ENCODE measurements at places on chromosomes 16 and 17.
A peak's percentile ranks its signal among the peaks of the same experiment; 100 is the strongest.

DNA sequence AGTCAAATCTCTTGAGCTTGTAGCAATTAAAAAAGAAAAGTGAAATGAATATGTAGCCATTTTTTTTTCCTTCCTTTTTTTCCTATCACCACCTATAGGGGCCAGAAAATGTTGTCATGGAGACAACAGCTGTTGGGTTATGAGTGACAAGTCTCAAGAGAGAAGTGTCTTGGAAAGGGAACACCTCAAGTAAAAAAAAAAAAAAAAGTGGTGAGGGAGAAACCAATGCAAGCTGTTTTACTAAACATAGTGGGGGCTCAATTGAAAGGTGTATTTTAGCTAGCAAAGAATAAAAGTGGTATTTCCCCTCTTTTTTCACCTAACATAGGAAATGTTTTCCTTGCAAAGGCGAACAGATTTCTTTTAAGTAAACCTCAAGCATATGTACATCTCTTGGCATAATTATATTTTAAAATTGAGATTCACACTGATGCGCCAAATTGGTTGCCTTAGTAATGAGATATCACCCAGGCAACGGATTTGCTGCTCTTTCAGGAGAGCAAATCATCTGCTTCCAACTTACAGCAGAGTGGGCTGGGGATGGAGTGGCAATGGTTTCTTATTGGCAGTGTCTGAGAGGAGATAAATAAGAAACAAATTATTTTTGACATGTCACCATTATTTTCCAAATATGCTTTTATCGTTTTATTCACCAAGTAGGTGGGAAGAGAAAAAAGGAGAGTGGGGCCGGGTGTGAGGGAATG is 183.6 kb downstream of the MYO1D start:
- no peak for DNase-seq
- H3K27me3 ChIP-seq = no peaks in the 10 kb centered on the region
- no peak overlapping the region for H3K4me3 ChIP-seq
- no peak overlapping the region for H3K27ac ChIP-seq
- H3K4me1 ChIP-seq = no peaks in the 10 kb centered on the region

GRCh38 chr16:685967-686366 is 1.8 kb upstream of the JMJD8 start:
- H3K4me3 ChIP-seq = peak overlapping the region; percentile 38
- DNase-seq = no peak
- no peaks in the 10 kb centered on the region for H3K27me3 ChIP-seq

DNA sequence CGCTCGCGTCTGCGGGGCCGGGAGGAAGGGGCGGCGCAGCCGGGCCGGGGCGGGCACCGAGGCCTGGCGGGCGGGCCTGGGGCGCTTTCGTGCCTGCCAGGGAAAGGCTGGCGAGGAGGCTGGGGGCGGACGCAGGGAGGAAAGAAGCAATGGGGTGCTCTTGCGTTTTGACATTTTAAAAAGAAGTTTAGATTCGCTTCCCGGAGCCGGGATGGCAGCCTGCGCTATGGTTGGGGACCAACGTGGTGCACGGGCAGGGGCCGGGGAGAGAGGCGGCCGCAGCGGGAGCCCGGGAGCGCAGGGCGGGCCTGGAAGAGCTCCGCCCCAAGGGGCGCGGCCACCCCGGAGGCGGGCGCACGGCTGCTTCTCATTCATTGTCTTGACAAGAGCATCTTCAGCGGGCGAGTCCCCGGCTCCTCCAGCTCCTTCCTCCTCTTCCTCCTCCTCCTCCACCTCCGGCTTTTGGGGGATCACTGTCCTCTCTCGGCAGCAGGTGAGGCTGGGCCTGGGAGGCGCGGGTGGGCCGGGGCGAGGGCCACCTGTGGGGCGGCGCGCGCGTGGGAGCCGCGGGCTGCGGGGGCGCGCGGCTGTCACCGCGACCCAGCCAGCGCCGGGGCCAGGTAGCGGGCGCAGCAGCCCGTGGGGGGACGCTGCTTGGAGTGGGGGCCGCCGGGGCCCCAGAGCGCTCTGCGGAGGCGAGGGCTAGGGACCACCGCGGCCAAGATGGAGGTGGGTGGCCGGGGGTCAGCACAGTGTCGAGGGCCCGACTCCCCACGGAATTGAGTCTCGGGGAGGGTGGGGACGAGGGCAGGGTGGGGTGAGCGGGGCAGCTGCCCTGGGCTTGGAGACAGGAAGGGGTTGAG is at the start of gene CORO1A:
CORO1A (plus strand) TSS at position 370 of the 863 bp plus-strand sequence. CDS start 1,608 bp downstream, outside the sequence.
- peaks cover 19% of the 10 kb centered on the region for H3K4me1 ChIP-seq
- peak within 1 kb of the TSS; percentile 100 for H3K4me3 ChIP-seq
- no peaks in the 10 kb centered on the region for H3K27me3 ChIP-seq
- peak within 1 kb of the TSS; percentile 97 for H3K27ac ChIP-seq
- H3K36me3 ChIP-seq = peaks cover 44% of the 10 kb centered on the region

GRCh38 chr16:57672416-57672815 is 4.3 kb downstream of the ADGRG3 start:
- peaks cover 28% of the 10 kb centered on the region for H3K27me3 ChIP-seq
- no peaks in the 10 kb centered on the region for H3K4me1 ChIP-seq
- H3K27ac ChIP-seq = no peak overlapping the region
- no peaks in the 10 kb centered on the region for H3K36me3 ChIP-seq
- DNase-seq = no peak

GRCh38 chr17:560432-560873 is 154.2 kb downstream of the VPS53 start:
- no peak overlapping the region for H3K4me3 ChIP-seq
- no peak overlapping the region for H3K27ac ChIP-seq
- H3K27me3 ChIP-seq = no peaks in the 10 kb centered on the region
- DNase-seq = no peak
- peaks cover 27% of the 10 kb centered on the region for H3K36me3 ChIP-seq

- H3K36me3 ChIP-seq = peaks cover 11% of the 10 kb centered on the region
- H3K27me3 ChIP-seq = no peaks in the 10 kb centered on the region
- H3K27ac ChIP-seq = no peak overlapping the region
- H3K4me3 ChIP-seq = peak overlapping the region; percentile 99
Observed at GRCh38 chr16:88856122-88856827, 472 bp downstream of the GALNS start.

- H3K4me1 ChIP-seq = no peaks in the 10 kb centered on the region
- peaks cover 26% of the 10 kb centered on the region for H3K36me3 ChIP-seq
- H3K4me3 ChIP-seq = no peak overlapping the region
- no peak for DNase-seq
- no peaks in the 10 kb centered on the region for H3K27me3 ChIP-seq
Observed at GRCh38 chr16:84052071-84052622, 9.6 kb upstream of the SLC38A8 start.

GRCh38 chr16:30163538-30163937 is 19.9 kb upstream of the CORO1A start:
- H3K27ac ChIP-seq = no peak overlapping the region
- no peaks in the 10 kb centered on the region for H3K36me3 ChIP-seq
- no peak for DNase-seq
- H3K27me3 ChIP-seq = no peaks in the 10 kb centered on the region
- H3K4me3 ChIP-seq = no peak overlapping the region
- peaks cover 33% of the 10 kb centered on the region for H3K4me1 ChIP-seq

GRCh38 chr16:27080895-27081294 is 14.2 kb downstream of the C16orf82 start:
- no peak overlapping the region for H3K4me3 ChIP-seq
- H3K4me1 ChIP-seq = no peaks in the 10 kb centered on the region
- H3K27me3 ChIP-seq = peaks cover 9% of the 10 kb centered on the region
- no peak overlapping the region for H3K27ac ChIP-seq

GRCh38 chr17:77466596-77467223 is 325.9 kb downstream of the SEC14L1 start:
- H3K4me1 ChIP-seq = peaks cover 76% of the 10 kb centered on the region
- peak overlapping the region; percentile 85 for H3K27ac ChIP-seq
- H3K4me3 ChIP-seq = peak overlapping the region; percentile 75
- H3K27me3 ChIP-seq = no peaks in the 10 kb centered on the region

DNA sequence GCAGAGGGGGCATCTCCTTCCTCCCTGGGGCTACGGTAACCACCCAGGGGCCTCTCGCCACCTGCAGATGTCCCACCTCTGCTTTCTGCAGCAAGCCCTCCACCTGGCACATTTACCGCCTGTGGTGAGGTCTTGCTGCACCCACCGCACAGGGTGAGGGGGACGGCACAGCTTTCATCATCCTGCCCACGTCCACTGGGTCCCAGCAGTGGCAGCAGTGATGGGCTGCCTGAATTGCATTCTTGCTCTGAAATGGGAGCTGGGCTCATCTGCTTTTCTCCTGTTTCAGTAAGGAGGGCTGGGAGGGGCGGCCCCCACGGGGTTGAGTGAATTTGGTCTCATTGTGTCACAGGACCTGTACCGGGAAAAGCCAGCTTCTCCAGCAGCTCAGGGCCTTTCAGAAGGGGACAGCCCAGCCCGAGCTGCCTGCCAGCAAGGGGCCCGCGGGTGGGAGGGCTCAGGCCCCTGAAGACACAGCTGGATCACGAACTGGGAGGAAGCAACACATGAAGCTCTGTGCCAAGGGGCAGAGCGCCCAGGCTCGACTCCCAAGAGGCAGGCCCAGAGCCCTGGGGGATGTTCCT is 12.7 kb downstream of the DNAAF8 start:
- H3K27me3 ChIP-seq = no peaks in the 10 kb centered on the region
- H3K4me1 ChIP-seq = peaks cover 11% of the 10 kb centered on the region
- DNase-seq = no peak

GRCh38 chr16:86018487-86018886 is 119.5 kb downstream of the IRF8 start:
- H3K4me1 ChIP-seq = no peaks in the 10 kb centered on the region
- H3K27me3 ChIP-seq = peaks cover 16% of the 10 kb centered on the region
- DNase-seq = no peak
- no peak overlapping the region for H3K27ac ChIP-seq
- H3K36me3 ChIP-seq = peaks cover 2% of the 10 kb centered on the region
- no peak overlapping the region for H3K4me3 ChIP-seq

DNA sequence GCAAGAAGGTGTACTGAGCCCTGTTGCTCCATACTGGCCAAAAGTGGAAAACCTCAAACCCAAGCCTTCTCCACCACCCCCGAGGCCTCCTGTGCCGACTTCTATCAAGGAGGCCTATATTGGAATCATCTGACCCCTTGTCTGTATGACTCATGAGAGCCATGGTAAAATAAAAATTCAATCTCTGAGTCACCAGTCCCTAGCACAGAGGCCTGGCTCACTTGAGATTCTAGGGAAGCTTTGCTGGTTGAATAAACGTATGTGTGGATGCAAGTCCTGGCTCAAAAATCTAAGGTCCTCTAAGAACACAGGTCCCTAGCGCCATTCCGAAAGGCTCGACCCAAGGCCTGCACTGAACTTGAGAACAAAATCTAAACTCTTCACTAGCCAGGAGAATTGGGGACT is 15.0 kb downstream of the NSMCE1 start:
- H3K4me1 ChIP-seq = peaks cover 73% of the 10 kb centered on the region
- DNase-seq = peak; percentile 59
- peak overlapping the region; percentile 60 for H3K4me3 ChIP-seq
- peak overlapping the region; percentile 83 for H3K27ac ChIP-seq
- H3K36me3 ChIP-seq = peaks cover 65% of the 10 kb centered on the region
- no peaks in the 10 kb centered on the region for H3K27me3 ChIP-seq

DNA sequence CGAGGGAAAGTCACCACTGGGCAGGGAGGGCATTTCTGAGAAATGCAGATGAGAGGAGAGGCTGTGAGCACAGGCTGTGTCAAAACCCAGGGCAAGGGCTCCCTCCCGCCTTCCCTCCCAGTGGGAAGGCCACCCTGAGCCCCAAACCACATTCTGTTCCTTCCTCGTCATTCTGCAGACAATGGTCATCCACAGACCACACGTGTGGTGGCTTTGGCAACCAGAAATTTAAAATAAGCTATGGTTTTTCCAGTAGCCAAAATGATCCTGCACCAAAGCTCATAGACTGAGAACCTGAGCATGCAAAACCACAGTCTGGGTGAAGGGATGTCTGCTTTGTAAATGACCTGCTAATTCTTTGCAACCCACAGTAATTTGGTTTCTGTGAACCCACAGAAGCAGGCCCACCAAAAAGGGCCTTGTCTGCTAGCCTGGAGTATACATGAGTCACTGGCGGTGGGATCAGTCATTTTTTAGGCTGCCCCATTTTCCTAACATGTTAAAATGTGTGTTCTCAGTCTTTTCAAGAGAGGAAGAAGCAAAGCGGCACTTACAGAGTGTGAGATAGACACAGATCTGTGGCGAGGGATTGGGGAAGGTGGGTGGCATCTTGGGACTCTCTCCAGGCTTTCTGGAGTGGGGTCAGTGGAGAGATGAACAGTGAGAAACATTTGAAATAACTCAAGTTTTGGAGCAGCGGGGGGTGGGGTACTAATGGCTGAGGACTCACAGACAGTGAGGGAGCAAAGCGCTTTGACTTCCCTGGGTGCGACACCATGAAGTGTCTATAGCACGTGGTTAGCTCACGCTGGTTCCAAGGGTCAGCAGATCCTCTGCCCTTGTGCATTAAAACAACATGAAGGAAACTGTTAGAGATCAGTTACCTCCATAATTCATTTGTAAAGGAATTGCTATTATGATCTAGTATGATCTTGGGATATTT is 20.5 kb downstream of the GRB7 start:
- H3K36me3 ChIP-seq = peaks cover 14% of the 10 kb centered on the region
- peak; percentile 62 for DNase-seq
- peaks cover 52% of the 10 kb centered on the region for H3K4me1 ChIP-seq
- H3K4me3 ChIP-seq = peak overlapping the region; percentile 49
- H3K27me3 ChIP-seq = no peaks in the 10 kb centered on the region
- H3K27ac ChIP-seq = peak overlapping the region; percentile 82

DNA sequence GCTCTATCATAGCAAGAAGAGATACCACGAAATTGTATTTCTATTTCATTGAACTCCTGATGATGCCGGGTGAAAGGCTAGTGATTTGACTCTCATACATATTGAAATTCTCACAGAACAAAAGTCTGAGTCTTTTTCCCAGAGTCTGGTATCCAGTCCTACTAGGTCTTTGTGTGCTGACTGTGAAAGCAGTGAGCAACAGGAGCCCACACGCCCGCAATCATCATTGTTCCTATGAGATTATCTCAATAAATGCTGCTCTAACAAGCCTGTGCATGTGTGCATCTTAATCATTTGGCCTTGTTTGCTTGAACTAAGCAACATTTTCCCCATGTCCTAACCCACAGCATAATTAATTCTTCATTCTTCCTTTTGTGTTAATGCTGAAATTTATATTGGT is 1466.0 kb downstream of the CDH11 start:
- no peaks in the 10 kb centered on the region for H3K4me1 ChIP-seq
- no peaks in the 10 kb centered on the region for H3K27me3 ChIP-seq
- H3K27ac ChIP-seq = no peak overlapping the region

DNA sequence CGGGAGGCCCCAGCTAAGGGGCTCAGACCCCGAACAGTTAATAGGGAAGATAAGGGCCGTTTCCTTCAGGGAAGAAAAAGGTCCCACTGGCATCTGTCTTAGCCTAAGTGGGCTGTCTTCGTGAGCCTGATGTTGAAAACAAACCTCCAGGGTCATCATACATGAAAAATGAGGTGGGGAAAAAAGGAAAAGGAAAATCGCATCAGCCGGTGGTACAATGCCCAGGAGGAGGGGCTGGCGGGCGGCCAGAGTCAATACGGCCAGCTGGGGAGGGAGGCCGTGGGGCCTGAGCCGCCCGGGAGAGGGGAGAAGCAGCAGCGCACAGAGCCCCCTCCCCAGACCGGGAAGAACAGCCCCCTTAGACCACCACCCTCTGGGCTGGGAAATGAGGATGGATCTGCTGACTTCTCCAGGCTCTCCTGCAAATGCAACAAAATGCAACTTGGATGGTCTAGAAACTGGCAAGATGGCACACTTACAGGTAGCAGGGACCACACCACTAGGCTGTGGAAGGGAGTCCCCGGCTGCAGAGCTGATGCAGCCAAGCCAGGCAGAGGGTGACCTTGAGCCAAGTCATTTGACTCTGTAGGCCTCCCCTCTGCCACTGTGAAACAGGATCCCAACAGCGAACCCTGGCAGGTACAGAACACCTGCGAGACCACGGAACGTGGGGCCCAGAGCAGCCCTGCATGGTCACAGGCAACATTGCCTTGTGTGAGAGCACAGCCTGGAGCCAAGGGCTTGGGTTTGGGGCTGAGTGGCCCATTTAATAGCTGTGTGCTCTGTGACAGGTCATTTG is 448.5 kb downstream of the SOX9 start:
- H3K36me3 ChIP-seq = no peaks in the 10 kb centered on the region
- DNase-seq = no peak
- H3K27me3 ChIP-seq = peaks cover 5% of the 10 kb centered on the region
- no peak overlapping the region for H3K27ac ChIP-seq

GRCh38 chr16:62625326-62625725 is 589.1 kb upstream of the CDH8 start:
- no peak overlapping the region for H3K27ac ChIP-seq
- H3K4me1 ChIP-seq = no peaks in the 10 kb centered on the region

Data from T-helper 2 cell treated with Interferon-gamma antibody and Interleukin-4, amounts not matched to agents 5 μg/mL and 100 μg/mL, for 36 hours (primary cell).